ENCODE measurements at places on chromosomes 1 and 21.

DNA sequence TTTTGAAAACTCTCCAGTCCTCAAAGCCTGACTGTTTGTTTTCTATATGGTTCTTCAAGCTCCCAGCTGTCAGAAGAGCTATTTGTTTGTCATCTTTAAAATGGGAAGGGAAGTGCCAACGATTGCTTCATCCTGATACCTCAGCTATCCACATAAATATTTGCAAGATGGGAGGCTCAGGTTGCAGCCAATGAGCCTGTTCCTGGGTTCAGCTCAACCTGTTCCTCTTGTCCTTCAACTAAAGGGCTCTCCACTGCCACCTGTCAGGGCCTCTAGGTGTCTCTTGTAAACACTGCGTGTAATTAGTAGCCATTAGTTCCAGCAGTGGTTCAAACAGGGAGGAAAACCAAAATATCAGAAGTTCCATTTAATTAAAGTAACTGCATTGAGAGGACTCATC is 445.1 kb downstream of the AJAP1 start:
- DNase-seq: no peak

GRCh38 chr21:28522014-28522799 is 470.5 kb downstream of the LTN1 start:
- DNase-seq: peak; percentile 74

DNA sequence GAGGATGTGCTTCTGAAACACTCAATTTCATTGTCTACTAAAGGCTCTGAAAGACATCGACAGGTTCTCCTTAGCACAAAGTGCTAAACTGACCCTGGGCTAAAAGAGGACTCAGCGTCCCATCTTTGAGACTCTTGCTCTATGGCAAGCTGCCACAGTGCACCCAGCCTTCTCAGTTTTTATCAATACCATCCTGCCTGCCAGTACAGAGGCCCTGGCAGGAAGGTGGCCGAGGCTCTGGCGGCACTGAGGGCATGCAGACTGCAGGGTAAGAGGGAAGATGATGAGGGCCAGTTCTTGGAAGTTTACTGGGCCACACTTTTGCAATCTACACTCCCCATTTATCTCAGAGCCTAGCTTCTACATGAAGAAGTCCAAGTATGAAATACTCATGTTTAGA is 5.3 kb downstream of the OLFML2B start:
- DNase-seq: no peak

GRCh38 chr1:28027660-28028059 is 60.8 kb downstream of the EYA3 start:
- DNase-seq: no peak

- DNase-seq: no peak
These were observed 6.5 kb upstream of the CCDC27 start for GRCh38 chr1:3745590-3746381.

- no peak for DNase-seq
These were observed 38.0 kb downstream of the NUAK2 start for GRCh38 chr1:205283270-205284147.

GRCh38 chr21:29499734-29500343 is 201.1 kb downstream of the BACH1 start:
- DNase-seq: peak; percentile 17

GRCh38 chr1:90488451-90488850 is 228.7 kb downstream of the BARHL2 start:
- no peak for DNase-seq

- no peak for DNase-seq
These were observed 40.4 kb upstream of the NTNG1 start for GRCh38 chr1:107100331-107100984.

DNA sequence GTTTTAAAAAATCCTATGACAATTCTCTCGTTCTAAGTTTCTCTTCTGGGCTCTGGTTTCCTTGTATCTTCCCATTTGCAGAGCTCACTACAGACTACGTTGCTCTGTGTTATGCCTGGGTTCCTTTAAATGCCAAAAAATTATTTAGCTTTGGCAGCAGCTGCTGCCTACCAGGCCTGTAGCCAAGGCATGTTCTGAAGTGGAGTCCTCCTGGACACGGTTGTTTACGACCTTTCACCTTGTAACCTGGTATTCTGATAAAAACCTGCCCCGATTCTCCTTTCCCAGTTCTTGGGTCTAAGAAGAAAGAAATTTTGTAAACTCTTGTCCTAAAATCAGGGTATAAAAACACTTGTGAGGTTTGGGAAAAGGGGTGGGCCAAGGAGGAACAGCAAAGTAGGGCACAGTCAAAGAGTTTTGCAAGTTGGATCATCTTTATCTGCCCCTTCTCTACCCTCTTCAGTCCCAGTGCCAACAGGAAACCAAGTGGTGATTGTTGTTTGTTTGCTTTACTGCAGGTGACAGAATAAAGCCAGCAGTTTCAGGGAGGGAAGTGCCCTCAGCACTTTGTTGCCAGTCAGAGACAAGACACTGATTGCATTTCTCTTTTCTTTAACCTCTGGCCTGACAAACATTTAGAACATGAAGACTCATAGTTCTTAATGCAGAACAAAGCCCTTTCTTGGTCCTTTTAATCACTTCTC is 3.1 kb upstream of the TXNIP start:
- DNase-seq: no peak

GRCh38 chr1:53578358-53578757 is 119.2 kb downstream of the DMRTB1 start:
- no peak for DNase-seq

- DNase-seq: no peak
These were observed 95.7 kb downstream of the DYRK1A start for GRCh38 chr21:37462087-37462861.

- no peak for DNase-seq
These were observed 12.3 kb upstream of the SDC3 start for GRCh38 chr1:30920827-30921226.

GRCh38 chr21:41995577-41995976 is 14.6 kb downstream of the ZBTB21 start:
- DNase-seq: no peak

- no peak for DNase-seq
These were observed 36.3 kb upstream of the CASZ1 start for GRCh38 chr1:10832703-10833102.

- no peak for DNase-seq
These were observed 78.8 kb downstream of the C1orf21 start for GRCh38 chr1:184465489-184466146.

- DNase-seq: no peak
These were observed 117.1 kb downstream of the ZZZ3 start for GRCh38 chr1:77565321-77565720.

DNA sequence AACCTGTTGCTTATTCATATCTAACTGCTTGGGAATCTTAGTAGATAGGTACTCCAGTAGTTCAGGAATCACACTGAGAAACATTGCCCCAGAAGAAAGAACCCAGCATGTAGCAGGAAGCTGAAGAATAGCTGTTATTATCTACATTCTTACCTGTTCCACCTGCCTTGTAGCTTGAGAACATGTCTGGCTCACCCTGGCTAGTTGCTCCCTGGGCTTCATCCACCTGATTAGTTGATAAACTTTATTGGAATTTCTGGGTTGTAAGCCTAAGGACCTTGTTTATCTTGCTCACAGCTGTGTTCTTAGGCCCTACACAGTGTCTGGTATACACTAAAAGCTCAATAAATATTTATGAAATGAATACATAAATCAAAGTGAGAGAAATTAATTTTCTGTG is 106.3 kb upstream of the DMRTA2 start:
- no peak for DNase-seq

DNA sequence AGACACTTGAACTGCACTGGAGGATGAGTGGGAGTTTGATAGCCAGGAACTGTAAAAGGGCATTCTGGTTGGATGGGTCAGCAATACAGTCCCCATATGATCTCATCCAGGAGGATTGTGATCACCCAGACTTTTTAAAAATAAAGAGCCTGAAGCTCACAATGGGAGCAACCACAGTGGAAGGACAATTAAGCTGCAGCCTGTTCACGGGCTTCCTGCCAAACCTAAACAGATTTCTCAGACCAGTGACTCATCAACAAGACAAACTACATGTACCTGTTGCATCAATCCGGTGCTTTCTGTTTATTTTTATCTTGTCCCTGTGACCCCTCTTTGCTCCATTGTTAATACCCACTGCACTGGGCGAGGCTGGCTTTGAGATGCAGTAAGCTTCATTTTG is 52.3 kb downstream of the PAPPA2 start:
- DNase-seq: no peak

- peak; percentile 38 for DNase-seq
These were observed 184.9 kb downstream of the ZC3H11B start for GRCh38 chr1:219427989-219428388.

DNA sequence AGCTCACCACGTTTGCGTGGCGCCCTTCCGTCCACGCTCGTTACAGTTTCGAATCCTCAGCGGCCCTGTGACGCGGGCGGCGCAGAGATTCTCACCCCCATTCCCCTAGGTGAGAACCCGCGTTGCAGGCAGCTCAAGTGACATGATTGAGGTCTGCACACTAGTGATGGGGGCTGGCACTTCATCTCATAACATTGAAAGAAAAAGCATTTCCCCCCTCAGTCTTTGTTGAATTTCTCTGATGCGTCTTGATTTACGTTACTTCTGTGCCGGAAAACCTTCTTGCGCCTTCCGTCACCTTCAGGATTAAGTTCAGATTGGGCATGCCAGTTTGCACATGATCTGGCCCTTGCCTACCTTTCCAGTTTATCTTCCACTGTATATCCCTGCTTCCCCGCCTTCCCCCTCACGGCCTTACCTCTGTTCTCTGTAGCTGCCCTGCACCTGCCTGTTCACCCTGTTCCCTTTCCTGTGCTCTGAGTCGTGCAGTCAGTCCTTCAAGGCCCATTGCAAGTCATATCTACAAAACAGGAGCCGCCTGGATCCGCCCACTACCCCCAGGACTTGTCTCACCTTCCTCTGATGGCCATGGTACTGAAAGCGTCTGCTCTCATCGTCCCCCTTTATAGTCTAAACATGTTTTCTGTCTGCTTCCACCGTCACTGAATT is 1.1 kb downstream of the CTPS1 start:
- DNase-seq: no peak

- no peak for DNase-seq
These were observed 386.6 kb upstream of the POU3F1 start for GRCh38 chr1:38433084-38433722.

GRCh38 chr1:191320062-191320461 is 838.2 kb upstream of the RGS18 start:
- DNase-seq: no peak

DNA sequence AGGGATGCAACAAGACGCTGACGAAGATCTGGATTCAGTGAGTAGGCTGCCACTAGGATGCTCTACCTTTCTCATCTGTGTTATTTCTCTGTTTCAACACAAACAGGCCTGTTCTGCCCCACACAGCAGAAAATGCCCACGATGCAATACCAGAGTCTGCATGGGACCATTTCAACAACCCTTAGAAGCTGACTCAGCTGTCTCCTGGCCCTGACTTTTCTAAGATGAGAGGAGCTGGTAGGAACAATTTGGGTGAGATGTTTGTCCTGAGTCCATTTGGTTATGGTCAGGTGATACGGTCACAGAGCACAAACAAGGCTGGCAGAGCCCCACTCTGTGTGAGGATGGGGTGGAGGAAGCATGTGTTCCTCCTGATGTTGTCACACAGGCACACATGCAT is 11.5 kb upstream of the SLC2A1 start:
- DNase-seq: no peak

DNA sequence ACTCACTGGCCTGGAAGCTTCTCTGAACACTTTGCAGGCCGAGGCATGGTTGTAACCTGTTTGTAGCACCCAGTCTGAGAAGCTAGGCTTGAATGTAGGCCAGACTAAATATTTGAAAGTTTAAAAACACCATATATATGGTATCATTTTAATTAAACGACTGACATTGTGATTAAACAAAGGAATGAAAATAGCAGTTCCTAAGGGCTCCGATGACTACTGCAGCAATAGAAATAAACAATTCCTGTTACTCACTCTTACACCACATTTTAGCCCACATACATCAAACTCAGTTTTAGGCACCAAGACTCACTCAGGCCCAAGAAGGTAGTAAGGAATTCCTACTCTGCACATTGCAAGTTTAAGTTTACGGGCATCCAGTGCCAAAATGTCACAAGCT is 281.2 kb downstream of the AKT3 start:
- DNase-seq: no peak

GRCh38 chr1:208078752-208079151 is 165.4 kb downstream of the PLXNA2 start:
- no peak for DNase-seq

DNA sequence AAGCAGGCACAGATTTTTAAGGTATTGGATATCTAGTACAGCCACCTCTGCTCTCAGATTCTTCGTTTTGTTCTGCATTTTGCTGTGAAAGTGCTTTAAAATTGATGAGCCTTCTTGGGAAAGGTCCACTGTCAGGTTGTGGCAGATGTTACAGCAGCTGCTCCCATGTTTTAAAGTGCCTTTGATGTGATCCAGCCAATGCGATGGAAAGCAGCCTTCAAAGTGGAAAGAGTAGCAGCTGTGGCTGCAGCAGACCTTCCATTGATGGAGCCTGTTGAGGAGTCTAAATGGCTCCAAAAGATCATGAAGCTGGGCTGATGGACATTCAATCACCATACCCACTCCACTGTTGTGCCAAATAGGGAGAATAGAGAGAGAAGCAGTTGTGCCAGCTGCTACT is 816.9 kb downstream of the PLA2G4A start:
- no peak for DNase-seq

DNA sequence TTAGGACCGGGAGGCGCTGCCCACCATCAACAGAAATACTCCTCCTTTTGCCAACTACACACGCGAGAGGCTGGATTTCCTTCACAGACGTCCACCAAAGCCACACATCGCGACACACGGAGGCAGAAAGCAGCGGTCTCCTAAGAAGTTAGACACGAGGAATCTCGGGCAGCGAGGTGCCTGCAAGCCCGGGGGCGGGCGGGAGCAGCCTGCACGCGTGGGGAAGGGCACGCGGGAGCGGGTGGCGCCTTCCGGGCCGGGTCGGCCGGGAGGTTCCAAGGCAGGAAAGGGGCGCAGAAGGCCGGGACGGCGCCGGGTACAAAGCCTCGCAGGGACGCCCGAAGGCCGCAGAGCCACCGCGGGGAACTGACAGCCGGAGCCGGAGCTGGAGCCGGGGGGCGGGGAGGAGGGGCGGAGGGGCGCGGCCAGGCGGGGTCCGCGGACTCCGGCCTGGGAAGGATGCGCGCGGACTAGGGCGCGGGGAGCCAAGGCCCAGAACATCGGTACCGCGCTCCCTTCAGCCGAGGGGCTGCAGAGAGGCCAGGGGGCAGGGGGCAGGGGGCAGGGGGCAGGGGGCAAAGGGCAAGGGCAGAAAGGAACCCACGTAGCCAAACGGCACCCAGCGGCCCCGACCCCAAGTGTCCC is 722 bp downstream of the NPHP4 start:
- DNase-seq: no peak

GRCh38 chr1:202625416-202626360 is 84.6 kb downstream of the SYT2 start:
- DNase-seq: no peak

DNA sequence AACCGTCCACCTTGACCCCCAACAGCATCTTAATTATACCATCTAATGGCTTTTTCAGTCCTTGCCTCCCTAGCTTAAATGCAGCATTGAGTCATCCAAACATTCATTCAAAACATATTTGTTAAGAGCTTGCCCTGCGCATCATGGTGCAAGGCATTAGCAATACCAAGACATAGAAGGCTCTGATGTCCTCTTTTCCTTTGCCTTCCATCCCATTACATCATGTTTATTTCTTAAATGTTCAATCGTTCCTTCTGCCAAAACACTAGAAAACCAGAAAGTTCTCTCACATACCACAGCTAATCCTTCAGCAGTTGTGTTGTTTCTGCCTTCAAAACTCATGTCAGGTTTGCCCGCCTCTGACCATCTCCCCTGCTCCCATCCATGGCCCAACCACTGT is 29.8 kb upstream of the VTCN1 start:
- no peak for DNase-seq

- DNase-seq: no peak
These were observed 87.7 kb upstream of the ATP1B1 start for GRCh38 chr1:169018751-169019150.

Data from HFF-Myc (cell line).